Ovary (tissue), 10 donors: ENCODE measurements at places on chromosomes 13 and 19. TPM values are rescaled to one million over a fixed set of nuclear protein-coding genes. Genes with fewer than 3 reads are reported as not detected.

DNA sequence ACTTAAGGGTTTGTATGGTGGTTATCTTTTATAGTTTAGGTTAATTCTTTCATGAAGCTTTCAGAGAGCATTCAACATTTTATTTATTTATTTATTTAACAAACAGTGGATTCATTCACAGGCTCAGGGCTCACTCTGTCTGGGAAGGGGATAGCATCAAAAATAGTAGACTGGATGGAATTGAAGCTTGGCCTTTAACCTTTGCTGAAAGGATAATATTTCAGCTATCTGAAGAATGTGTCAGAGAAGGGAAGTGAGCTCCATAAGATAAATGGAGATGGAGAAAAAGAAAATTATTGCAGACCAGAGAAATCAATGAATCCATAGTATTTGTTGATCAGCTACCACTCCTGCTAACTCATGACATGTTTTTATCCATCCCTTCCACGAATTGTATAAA is 305.6 kb downstream of the COG6 start:
- DNase-seq: no peak

GRCh38 chr19:15291089-15291488 is 41.2 kb downstream of the BRD4 start:
- DNase-seq: no peak

- DNase-seq: no peak
Observed at GRCh38 chr13:21008026-21008425, 53.4 kb downstream of the LATS2 start.

- peak; percentile 72 for DNase-seq
Observed at GRCh38 chr19:11088506-11089253, 583 bp upstream of the LDLR start.

DNA sequence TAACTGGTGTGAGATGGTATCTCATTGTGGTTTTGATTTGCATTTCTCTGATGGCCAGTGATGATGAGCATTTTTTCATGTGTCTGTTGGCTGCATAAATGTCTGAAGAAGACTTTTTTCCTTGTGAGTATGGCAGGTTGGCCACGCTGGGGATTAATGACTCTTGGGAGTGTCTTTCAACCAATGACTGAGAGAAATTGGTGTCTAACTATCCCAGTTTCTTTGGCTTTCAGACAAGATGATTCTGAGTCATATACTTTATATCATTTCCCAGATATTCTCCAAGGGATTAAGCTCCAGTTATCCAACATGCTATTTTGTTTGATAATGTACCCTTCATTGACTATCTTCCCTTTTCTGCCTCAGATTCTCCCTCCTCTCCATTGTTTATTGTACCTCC is 35.5 kb upstream of the CSNK1A1L start:
- no peak for DNase-seq

DNA sequence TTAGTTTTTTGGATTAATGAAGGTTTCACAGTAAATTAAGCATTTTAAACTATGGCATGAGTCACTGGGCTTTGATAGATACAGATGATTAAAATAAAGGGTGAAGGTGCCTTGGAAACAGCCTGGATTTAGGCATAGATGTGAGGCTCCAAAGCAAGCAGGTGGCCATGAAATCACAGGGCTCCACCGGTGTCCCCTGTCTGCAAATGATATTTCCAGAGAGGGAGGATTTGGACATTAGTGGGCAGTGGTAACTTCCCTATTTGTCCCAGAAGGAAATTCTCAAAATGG is 127.2 kb downstream of the COL4A1 start:
- no peak for DNase-seq

- DNase-seq: no peak
Observed at GRCh38 chr19:10776900-10777650, 58.9 kb downstream of the TMED1 start.

GRCh38 chr13:111341886-111342285 is 21.4 kb downstream of the TEX29 start:
- DNase-seq: no peak

- no peak for DNase-seq
Observed at GRCh38 chr13:67064920-67065319, 165.2 kb downstream of the PCDH9 start.

DNA sequence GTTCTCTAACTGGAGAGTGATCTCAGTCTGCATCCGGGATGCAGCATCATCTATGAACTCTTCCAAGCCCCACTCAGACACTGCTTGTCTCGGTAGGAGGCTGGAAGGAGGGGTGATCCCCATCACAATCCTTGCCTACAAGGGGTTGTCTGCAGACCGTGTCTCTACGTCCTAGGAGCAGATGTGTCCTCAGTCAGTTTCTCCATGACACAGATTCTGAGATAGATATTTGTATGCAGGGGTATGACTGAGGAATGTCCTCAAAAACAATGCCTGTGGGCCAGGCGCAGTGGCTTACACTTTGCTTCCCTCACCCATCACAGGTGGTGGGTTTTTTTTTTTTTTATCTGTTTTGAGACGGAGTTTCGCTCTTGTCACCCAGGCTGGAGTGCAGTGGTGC is 871 bp downstream of the NCR1 start:
- no peak for DNase-seq

GRCh38 chr19:16920816-16921529 is 32.2 kb downstream of the F2RL3 start:
- no peak for DNase-seq

DNA sequence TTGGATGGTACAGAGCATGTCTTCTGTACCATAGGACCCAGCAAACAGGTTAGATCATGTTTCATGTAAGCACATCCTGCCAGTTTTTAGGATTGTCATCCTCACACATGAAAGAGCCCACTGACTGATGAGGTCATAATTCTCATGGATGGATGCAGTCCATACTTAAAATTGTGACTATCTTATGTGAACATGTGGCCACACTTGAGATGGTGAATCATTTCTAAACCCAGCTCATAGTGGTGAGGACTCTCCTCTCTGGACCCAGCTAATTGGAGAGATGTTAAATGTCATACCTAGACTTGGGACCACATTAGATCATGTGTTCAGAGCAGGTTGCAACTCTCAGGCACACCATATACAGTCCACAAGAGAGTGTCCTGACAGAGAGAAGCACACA is 24.8 kb upstream of the ZNF254 start:
- DNase-seq: no peak

DNA sequence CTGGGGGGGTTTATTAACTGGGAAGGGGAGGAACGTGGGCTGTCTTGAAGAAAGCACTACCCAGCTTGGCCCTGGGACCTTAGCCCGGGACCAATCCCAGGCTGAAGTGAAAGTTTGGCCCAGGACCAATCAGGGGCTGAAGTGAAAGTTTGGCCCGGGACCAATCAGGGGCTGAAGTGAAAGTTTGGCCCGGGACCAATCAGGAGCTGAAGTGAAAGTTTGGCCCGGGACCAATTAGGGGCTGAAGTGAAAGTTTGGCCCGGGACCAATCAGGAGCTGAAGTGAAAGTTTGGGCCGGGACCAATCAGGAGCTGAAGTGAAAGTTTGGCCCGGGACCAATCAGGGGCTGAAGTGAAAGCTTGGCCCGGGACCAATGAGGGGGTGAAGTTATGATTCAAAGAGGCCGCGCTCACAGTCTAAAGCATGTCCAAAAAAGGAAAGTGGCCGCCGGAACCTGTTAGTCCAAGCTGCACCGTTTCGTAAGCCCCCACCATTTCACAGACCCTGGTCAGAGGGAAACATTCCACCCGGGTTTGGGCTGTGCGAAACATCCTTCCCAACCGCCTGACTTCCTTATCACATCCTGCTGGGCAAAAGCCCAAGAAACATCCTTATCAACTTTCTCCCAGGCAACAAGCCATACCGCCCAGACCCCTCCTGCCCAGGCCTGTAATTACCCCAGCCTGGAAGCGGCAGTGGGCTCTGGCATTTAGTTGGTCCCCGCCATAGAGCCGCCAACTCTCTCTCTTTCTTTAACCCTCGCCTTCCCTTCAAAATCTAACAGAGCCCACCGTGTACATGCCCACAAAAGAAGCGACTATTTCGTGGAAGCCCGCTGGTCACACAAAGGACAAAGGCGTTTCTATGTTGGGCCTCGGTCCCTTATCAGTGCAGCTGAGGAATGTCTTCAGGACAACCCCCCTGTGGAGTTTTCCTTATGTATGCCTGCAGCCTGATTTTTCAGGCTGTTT is 1.1 kb downstream of the ZNF850 start:
- DNase-seq: peak; percentile 89

- peak; percentile 84 for DNase-seq
Observed at GRCh38 chr19:7507884-7508283, 8.0 kb upstream of the ZNF358 start.

DNA sequence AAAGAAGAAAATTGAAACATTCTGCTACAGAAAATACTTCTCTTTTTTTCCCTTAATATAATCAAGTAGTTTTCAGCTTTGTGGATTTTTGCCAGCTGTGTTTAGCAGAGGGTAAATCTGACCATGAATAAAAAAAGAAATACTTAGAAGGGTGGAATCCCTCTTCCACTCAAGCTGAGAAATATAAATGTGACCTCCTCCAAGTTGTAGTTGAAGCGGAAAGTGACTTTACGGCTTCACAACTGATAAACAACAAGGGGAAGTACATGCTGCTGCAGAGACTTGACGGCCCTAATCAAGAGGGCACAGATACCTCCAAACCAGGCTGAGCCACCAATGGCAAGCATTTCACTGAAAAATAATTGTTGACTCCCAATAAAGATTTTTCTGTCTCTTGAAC is 785.0 kb downstream of the SLITRK5 start:
- DNase-seq: no peak

DNA sequence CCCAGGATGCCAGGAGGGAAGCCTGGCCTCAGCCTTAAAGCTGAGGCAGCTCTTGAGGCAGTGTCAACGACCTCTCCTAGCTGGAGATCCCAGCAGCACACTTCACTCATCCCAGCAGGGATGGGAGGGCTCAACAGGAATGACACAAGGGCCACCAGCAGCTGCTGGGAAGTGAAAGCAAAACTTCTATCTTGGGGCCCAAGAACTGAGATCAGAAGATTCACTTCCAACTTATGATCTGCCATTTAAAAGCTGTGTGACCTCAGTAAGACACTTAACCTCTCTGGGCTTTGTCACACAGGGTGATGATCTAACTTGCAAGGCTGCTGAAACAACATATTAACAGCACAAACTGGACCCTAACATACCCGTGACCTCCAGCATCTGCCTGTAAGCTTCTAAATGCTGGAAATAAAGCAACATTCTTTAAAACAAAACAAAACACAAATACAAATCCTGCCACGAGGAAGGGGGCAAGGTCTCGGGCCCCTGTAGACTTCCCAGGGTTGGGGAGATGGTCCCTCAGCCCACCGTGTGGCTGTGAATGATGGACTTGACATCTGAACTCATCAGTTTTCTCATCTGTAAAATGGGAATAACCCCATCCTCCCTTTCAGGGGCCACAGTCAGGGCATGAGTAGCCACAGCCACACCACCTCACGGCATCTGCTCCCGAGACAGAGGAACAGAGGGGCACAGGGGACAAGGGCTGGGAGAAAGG is 22.7 kb downstream of the ELL start:
- no peak for DNase-seq

GRCh38 chr13:33167491-33167890 is 118.1 kb downstream of the STARD13 start:
- no peak for DNase-seq

DNA sequence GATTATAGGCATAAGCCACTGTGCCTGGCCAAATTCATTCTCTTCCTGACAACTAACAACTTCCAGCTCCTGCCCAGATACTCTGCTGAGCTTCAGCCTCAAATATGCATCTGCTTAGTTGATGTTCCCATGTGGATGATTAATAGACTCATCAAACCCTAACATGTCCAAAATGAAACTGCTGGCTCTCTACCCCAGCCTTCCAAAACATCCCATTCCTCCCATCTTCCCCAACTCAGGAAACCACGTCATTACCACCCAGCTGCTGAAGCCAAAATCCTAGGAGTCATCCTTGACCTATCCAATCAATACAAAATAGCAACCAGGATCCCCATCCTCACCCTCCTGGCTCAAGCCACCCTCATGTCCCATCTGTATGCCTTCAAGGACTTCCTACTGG is 20.9 kb downstream of the POU2F2 start:
- DNase-seq: no peak

DNA sequence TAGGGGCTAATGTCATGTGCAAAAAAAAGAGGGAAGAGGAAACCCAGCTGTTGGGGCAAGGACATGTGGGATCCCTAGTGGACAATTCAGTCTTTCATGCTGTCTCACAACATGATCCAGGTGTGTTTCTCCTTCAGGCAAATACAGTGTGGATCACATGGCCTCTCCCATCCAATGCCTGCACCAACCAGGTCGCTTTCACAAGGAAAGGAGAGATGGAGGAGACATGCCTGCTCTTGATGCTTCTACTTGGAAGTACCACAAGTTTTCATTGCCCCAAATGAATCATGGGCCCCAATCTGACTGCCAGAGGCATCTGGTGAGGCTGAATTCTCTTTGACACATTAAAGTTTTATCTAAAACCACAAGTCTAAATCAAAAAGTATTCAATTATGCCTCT is 82.1 kb downstream of the DLEU7 start:
- DNase-seq: no peak

DNA sequence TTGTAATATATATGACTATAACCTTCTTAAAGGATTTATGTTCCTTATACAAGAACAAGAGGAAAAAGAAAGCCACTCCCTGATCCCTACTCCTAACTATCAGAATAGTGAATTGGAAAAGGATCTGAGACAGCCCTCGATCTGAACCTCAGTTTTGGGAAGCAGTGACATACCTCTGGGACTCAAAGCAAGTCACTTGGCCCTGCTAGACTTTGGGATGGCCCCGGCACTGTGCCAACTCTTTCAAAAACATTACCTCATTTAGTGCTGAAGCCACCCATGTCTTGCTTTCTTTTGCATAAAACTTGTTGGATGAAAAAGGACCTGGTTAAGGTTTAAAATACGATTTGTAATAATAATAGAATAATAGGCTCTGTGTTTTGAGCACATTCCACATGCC is 447.3 kb downstream of the FGF9 start:
- DNase-seq: no peak

Gene FXYD3
- total RNA-seq: not detected

Gene LMTK3
- total RNA-seq: 1.00 TPM

Gene RB1
- 36.6 TPM for total RNA-seq

Gene ZGLP1
- total RNA-seq: 2.6 TPM

Gene ARMC6
- 14.8 TPM for total RNA-seq

Gene PROSER3
- 59.0 TPM for total RNA-seq

Gene LILRB2
- total RNA-seq: 2.9 TPM

Gene RYR1
- total RNA-seq: 0.88 TPM

Gene PTPRS
- 168 TPM for total RNA-seq

Gene TMPRSS9
- total RNA-seq: not detected

Gene CCL25
- total RNA-seq: not detected
